Lung microvascular endothelial cell (primary cell): ENCODE measurements at places on chromosomes 2 and 18.

DNA sequence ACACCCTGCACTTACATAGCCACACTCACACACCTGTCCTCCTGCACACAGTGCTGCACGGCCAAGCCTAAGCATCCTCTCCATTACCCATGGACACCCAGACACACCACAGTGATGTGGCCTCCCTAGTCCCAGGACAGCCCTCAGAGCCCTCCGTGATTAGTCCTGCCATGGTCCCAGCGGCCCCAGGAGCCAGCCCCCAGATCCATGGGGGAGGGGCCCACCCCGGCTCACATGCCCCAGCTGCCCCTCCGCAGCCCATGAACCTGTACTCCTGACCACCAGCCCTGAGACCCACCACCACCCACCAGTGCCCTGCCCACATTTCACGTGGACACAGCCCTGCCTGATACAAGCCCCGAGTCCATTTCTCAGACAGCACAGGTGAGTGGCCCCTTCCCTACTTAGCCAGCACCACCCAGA lies 8.1 kb upstream of the DUSP2 start:
- no peak for DNase-seq

- no peak for DNase-seq
Observed at GRCh38 chr2:84288293-84288692, 170.8 kb downstream of the SUCLG1 start.

DNA sequence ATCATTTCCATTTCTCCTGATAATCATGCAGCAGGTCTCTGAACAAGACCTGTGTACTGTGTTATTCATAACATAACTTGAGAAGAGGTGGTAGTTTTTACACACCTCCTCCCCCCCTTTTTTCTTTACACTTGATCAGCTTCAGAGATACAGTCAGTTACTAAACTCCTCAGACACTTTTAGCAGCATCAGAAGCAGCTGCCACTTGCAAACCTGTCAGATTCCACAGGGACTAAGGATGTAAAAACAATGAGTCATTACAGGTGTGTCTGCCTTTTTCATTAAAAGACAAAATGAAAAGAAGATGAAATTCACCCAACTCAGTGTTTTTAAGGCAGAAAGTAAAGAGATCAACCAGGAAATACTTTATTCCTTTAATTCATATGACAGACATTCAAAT lies 254.0 kb downstream of the NRXN1 start:
- no peak for DNase-seq

- DNase-seq = no peak
Observed at GRCh38 chr2:197515315-197515738, 539 bp upstream of the MOB4 start.

DNA sequence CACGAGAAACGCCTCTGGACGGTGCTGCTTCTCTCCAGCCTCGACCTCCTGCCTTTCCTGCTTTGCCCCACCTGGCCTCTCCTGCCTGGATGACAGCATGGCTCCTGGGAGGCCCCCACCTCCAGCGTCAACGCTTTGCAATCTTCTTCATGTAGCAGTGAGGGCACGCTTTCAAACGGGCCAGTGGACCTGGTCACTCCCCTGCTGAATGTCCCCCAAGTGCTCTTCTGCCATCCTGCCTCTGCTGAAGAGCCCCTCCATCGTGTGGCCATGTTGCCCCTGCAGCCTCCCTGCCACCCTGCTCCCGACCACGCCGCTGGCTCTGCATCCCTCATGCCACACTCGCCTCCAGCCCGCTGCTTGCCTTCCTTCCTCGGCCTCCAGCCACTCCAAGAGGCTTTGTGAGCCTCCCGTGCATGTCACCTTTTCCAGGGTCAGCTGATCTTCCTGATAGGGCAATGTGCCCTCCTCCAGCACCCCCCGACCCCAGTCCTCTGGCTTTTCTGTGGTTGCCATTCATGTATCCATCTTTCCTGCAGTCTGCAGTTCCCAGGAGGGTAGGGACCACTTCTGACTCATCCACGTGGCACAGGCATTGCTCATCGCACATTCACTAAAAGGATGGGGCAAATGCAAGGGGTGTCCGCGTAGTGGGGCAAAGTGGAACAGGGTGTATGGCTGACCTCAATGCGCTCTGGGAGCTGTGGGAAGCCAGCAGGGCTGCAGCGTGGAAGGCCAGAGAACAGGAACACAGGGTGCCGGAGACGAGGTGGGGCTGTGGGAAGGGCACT lies 268.8 kb downstream of the TWIST2 start:
- DNase-seq = no peak

GRCh38 chr2:60633615-60634014 lies 80.2 kb upstream of the BCL11A start:
- no peak for DNase-seq

- no peak for DNase-seq
Observed at GRCh38 chr2:43269706-43270105, 43.3 kb upstream of the ZFP36L2 start.

- no peak for DNase-seq
Observed at GRCh38 chr18:3983351-3983969, 471.6 kb downstream of the DLGAP1 start.

DNA sequence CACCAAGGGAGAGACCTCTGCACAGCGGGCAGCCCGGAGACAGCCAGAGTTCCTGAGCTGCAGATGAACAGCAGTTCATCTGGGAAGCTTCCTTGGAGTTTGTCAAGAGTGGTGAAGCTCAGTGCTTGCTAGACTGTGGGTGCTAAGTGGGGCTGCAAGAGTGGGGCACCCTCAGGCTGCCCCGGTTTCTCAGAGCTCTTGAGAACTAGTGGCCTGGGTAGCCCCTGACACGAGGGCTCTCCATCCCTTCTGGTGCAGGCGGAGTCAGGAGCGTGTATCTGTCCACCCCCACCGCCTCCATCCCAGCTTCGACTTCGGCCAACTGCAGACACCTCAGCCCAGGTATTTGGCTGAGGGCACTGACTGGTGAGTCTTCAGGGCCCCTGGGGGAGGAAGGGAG lies 222.0 kb downstream of the LOXHD1 start:
- DNase-seq = no peak

DNA sequence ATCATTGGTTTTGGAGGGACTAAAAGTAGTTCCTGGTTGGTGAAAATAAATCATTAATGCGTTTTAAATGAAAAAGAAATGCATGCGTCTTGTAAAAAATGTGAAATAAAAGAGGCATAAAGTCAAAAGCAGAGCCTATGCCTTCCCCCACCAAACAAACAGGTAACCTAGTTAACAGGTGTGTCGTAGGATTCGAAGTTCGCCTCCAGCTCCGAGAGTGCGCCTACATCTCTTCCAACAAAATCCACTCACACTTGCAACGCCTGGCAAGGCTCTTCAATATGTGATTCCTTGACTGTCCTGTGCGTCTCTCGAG lies 677 bp upstream of the SMAD4 start:
- no peak for DNase-seq

DNA sequence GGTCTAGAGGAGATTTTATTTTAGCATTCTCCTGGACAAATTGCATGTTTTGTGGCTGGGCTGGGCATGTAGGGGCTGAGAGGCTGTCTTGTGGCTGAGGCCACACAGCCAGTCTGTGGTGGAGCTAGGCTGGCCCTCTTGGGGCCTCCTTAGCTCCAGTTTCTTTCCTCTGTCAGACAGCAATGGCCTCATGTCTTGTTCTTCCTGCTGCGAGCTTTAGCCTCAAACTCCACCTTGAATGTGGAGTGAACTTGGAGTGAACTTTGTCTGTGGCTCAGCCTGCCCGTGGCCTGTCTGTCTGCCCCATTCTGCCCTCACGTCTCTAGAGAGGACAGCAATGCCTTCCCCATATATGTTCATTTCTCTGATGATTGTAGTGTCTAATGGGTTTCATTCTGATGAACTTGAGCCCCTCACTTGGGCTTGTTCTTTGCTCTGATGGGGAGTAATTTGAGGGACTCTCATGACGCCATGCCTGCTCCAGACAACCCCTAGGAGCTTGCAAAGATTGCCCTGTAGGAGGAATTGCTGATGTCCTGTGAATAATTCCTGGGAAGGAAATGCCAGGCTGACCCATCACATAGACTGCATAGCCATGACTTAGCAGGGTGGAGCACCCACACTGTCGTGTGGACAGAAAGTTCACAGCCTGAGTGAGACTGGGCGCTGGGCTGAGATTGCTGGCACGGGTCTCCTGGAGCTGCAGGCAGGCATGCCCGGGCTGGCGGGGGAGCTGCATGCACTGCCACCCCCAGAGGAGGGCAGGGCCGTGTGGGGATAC lies 42.6 kb downstream of the ASAP2 start:
- DNase-seq = peak; percentile 66

DNA sequence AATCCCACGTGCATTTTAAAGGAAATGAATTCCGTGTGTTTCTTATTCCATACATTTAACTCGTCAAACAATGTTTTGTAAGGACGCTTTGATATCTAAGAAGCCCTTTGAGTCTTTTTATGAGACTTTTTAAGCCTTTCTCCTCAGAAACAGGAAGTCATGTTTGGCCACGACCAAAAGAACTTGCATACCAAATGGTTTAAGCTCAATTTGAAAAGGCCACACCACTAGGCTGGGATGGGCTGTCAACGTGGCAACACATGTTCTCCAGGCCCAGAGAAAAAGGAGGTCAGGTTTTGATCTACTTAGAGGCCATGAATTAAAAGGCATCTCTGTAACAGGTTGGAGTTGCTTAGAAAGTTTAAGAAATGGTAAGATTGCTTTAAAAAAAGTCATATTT lies 441.8 kb downstream of the CMPK2 start:
- no peak for DNase-seq

DNA sequence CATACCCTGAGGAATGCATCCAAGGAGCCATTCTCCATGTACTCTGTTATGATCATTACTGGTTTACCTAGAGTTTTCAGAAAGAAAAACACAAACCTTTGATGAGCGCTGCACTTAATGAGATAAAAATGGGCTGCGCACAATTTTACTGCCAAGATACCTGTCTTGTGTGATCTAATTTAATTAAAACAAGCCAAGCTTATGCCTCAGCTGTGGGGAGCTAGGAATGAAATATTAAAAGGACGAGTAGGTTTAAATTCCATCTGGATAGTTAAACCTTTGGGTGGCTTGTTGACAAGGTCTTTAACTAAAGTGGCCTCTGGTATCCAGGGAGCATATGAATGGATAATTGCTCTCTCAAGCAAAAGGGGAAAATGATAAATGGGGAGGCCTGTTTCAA lies 135.0 kb downstream of the EPHA4 start:
- no peak for DNase-seq

GRCh38 chr2:31704561-31705212 lies 123.9 kb upstream of the SRD5A2 start:
- DNase-seq = no peak

DNA sequence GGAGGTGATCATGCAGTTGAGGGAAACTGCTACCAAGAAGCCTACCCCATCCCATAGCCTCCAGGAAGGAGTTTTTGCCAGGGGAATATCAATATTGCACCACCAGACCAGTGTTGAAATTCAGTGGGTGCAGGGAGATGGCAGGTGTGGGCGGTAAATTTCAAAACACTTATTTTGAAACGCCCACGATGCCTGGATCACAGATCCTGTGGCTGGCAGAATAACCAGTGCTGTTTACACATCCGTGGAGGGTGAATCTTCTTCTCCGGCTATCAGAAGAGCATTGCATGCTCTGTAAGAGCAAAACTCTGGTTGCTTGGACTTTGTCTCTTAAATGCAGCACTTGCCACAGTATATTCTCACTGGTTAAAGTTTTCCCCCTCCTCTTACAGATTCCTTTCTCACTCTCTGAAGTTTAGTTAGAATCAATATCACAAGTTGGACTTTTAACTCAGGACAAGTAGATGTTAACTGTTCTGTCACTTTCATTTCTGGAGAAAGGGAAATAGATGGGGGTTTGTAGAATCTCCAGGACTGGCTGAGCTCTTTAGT lies 70.5 kb upstream of the ZCCHC2 start:
- DNase-seq = no peak

- peak; percentile 51 for DNase-seq
Observed at GRCh38 chr18:3441290-3441689, 8.7 kb upstream of the TGIF1 start.

DNA sequence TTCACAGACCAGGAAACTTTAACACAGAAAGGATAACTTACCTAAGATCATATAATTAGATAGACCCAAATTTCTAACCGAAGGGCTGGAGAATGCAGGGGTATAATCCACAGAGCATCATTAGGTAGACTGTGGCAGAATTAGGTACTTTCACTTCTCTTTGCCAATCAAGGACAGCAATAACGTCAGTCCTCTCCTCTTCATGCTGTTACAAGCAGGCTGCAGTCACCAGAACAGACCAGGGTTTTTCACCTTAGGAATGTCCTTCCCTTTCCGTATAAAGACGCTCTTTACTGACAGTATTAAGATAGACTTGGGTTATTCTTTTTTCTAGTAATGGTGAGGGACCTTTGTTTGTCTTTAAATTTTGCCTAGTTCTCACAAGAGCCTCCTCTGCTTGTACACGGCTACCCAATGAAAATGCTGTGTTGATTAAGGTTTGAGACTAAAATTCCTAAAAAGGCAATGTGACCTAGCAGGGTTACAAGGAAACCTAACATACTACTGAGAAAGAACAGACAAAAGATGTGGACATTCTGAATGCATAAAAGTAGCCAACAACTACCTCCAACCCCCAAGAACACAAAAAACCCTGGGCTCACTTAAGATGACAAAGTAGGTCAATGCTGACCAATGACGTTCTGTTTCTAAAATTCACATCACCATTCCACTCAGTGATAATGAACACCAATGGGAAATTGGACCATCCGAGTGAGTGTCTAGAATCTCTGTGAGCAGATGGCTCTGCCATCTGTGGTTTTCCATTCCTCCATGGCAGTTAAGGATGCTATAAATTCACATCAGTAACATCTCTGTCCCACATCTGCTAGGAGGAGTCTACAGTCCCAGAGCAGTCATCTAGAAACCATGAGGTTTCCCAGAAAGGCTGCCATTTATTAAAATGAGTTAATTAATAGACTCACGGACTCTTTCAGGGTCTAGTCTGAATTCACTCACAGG lies 2.1 kb downstream of the PDIA6 start:
- DNase-seq = peak; percentile 41

GRCh38 chr2:84897773-84898172 lies 7.7 kb upstream of the TMSB10 start:
- no peak for DNase-seq

DNA sequence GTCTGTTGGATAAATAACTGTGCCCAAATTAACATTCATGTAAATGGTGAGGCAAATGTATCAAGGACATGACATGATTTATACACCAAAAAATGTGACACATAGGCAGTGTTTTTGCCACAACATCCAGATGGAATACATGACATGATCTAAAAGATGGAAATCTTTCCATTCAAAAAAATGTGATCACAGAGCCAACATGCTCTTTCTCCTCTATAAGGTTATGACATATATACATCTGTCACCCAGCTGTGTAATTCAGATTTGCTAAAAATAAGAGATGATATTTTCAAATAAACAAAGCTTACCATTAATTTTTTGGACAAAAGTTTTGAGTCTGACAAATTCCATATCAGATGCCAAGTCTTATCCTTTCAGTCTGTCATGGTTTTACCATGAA lies 95.5 kb upstream of the COL3A1 start:
- no peak for DNase-seq

- DNase-seq = no peak
Observed at GRCh38 chr2:58866040-58866439, 624.9 kb upstream of the FANCL start.

- DNase-seq = no peak
Observed at GRCh38 chr2:234453216-234453615, 43.7 kb downstream of the ARL4C start.
